ENCODE measurements at places on chromosomes 2 and 18.

DNA sequence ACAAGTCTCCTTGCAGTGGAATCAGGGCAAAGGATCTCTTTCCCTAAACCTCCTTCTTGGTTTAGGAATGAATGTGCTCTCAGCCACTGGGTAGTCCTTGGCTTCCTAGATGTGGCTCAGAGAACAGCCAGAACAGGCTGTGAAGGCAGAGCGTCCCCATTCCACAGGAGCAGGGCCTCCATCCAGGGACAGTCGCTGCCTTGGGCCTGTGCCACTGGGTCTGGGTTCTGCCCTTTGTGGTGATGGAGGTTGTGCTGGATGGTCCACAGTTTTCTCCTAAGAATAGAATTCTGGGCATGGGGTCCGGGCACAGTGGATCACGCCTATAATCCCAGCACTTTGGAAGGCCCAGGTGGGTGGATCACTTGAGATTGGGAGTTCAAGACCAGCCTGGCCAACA is 516.5 kb upstream of the RAB6C start:
- DNase-seq, result no peak
- no peak overlapping the region for H3K4me3 ChIP-seq
- H3K36me3 ChIP-seq, result no peaks in the 10 kb centered on the region
- no peaks in the 10 kb centered on the region for H3K4me1 ChIP-seq

DNA sequence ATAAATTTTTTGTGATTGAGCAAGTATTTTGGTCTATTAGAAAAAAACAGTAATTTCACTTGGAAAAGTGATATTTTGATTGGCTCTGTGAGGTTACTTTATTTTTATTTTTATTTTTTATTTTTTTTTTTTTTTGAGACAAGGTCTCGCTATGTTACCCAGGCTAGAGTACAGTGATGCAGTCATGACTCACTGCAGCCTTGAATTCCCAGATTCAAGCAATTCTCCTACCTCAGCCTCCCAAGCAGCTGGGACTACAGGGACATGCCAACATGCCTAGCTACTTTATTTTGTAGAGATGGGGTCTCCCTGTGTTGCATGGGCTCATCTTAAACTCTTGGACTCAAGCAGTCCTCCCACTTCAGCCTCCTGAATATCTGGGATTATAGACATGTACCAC is 60.9 kb upstream of the MGAT5 start:
- no peaks in the 10 kb centered on the region for H3K27me3 ChIP-seq
- H3K4me3 ChIP-seq, result no peak overlapping the region
- no peak overlapping the region for H3K27ac ChIP-seq
- H3K36me3 ChIP-seq, result no peaks in the 10 kb centered on the region
- peaks cover 28% of the 10 kb centered on the region for H3K4me1 ChIP-seq

GRCh38 chr2:172496160-172496608 is 59.7 kb upstream of the PDK1 start:
- no peaks in the 10 kb centered on the region for H3K27me3 ChIP-seq
- no peak overlapping the region for H3K27ac ChIP-seq
- no peak for DNase-seq
- H3K4me3 ChIP-seq, result no peak overlapping the region

- no peak overlapping the region for H3K4me3 ChIP-seq
- no peak overlapping the region for H3K27ac ChIP-seq
- DNase-seq, result no peak
- no peaks in the 10 kb centered on the region for H3K4me1 ChIP-seq
These were observed 292.1 kb downstream of the SLC4A3 start for GRCh38 chr2:219919506-219919905.

DNA sequence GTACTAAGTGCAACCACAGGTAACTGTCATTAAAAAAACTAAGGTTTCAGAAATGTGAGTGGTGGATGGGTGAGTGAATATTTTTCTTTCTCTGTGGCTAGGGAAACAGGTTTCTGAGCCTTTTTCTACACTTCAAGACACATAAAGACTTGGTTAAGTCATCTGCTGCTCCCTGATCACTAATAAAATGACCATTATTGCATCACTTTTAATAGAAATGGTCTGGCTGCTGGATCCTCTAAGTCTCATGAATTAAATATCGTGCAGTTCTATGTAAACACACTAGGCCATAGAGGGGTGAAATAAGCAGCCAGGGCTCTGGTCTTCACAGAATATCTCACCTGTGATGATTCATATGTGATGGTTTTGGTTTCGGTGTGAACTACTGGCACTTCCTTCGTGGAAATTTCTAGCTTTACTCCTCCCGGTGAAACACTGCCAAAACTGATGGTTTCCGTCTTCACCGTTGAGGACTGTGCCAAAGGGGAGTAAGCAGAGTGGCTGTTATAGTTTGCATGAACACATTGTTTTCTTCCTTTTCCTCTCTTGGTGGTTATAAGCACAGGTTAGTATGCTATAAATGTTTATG is 100.4 kb upstream of the ZBTB14 start:
- H3K4me1 ChIP-seq, result no peaks in the 10 kb centered on the region
- no peak for DNase-seq
- peaks cover 16% of the 10 kb centered on the region for H3K36me3 ChIP-seq
- no peak overlapping the region for H3K27ac ChIP-seq

DNA sequence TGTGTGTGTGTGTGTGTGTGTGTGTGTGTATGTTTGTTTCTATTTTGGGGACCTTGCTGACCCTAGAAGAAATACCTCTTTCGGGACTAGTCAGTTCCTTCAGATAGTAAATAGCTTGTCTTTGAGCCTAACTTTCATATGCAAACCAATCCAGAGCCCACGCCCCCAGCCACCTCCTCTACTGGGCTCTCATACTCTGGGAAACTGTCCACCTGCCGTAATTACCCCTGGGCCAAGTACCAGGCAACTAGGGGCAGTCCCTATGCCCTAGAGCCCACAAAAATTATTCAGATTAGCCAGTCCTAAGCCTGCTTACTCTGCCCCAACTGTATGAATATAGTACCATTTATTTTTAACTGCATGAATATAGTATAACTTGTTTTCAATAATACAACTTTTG is 970.4 kb downstream of the EPHA4 start:
- DNase-seq, result no peak
- H3K4me1 ChIP-seq, result no peaks in the 10 kb centered on the region
- H3K36me3 ChIP-seq, result no peaks in the 10 kb centered on the region

GRCh38 chr2:12288048-12288447 is 428.7 kb upstream of the TRIB2 start:
- no peak for DNase-seq
- H3K27me3 ChIP-seq, result no peaks in the 10 kb centered on the region

GRCh38 chr2:20620696-20621365 is 30.1 kb downstream of the HS1BP3 start:
- no peak for DNase-seq
- H3K36me3 ChIP-seq, result peaks cover 80% of the 10 kb centered on the region
- H3K4me1 ChIP-seq, result no peaks in the 10 kb centered on the region

DNA sequence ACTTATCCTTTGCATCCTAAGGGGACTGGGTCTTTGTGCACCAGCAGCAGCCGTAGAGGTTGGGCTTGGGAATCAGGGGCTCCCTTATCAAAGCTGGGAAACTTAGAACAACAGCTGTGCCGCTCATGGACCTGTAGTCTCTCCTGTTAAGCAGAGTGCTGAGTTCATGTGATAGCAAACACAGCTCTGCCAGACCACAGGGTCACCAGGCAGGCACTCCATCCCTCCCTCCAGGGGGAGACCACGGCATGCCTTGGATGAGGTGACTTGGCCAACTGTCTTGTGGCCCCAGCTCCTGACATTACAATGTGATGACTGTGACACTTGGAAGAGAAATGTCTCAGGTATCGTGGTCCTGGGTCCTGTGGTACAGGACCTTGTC is 60.0 kb downstream of the DGKD start:
- peaks cover 15% of the 10 kb centered on the region for H3K4me1 ChIP-seq
- H3K4me3 ChIP-seq, result no peak overlapping the region
- H3K27ac ChIP-seq, result peak overlapping the region; percentile 89
- H3K27me3 ChIP-seq, result no peaks in the 10 kb centered on the region
- no peak for DNase-seq

GRCh38 chr18:28637897-28638296 is 461.0 kb upstream of the CDH2 start:
- no peaks in the 10 kb centered on the region for H3K36me3 ChIP-seq
- no peak for DNase-seq
- H3K4me3 ChIP-seq, result no peak overlapping the region
- no peaks in the 10 kb centered on the region for H3K4me1 ChIP-seq
- H3K27me3 ChIP-seq, result no peaks in the 10 kb centered on the region
- no peak overlapping the region for H3K27ac ChIP-seq

DNA sequence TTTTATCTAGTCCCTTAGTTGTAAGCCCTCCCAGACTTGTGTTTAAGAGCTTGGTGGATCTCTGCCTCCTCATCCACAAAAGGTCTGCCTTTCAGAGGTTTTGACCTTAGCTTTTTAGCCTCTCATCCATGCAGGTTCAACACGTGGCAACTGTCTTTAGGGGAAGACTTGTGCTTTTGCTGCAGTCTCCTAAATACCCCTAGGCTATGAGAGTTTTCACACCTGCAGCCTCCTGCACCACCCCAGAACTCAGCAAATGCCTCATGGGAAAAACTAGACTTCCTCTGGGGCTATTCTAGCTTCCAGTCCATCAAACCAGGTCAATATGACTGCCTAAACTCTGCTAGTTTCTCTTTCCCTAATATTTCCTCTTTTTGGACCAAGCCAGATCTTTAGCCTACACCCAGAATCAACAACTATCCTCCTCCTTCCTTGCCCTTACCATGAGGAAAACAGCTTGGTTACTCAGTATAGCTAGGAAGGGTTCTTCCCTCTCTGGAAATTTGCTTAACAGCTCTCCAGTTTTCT is 132.3 kb upstream of the RIOK3 start:
- no peak for DNase-seq
- no peaks in the 10 kb centered on the region for H3K36me3 ChIP-seq
- no peak overlapping the region for H3K27ac ChIP-seq
- H3K4me3 ChIP-seq, result no peak overlapping the region
- H3K27me3 ChIP-seq, result no peaks in the 10 kb centered on the region

DNA sequence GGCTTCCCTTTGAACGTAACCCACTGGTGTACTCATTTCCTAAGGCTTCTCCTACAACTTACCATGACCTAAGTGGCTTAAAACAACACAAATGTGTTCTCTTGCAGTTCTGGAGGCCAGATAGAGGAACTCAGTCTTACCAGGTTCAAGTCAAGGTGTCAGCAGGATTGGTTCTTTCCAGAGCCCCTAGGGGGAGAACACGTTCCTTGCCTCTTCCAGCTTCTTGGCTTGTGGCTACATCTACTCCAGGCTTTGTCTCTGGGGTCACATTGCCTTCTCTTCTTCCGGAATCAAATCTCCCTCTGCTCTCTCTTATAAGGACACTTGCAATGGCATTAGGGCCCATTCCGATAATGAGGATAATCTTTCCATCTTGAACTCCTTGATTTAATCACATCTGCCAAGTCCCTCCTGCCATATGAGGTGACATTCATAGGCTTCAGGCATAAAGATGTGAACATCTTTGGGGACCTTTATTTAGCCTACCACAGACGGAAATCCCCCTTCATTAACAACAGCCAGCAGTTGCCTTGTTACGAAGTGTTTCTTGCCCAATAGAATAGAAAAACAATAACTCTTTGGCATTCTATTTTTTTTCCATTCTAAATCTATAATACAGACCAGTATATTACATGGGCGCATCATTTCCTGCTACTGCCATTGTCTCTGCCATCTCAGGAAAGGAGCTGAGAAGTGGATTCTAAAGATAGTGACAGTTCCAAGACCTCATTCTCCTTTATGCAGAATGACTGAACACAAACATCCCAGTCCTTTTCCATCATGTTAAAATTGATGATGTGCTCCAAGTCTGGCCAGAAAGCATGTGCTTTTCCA is 362.0 kb downstream of the ZNF521 start:
- H3K27ac ChIP-seq, result no peak overlapping the region
- no peak overlapping the region for H3K4me3 ChIP-seq
- no peak for DNase-seq
- no peaks in the 10 kb centered on the region for H3K27me3 ChIP-seq
- H3K36me3 ChIP-seq, result no peaks in the 10 kb centered on the region
- H3K4me1 ChIP-seq, result peaks cover 11% of the 10 kb centered on the region

DNA sequence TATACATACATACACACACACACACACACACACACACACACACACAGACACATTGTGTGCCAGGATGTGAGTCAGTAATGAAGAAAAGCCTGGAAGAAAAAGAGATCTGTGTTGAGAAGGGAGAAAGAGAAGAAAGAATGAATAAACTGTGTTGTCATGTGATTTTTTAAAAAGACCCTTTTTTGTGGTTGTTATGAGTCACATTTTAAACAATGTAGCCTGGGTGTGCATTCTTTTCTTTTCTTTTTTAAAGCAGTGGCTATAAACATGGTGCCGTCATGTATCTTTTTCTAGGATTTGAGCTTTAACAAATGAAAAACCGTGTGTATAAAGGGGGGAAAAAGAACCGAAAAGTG is 87.2 kb downstream of the NRP2 start:
- DNase-seq, result no peak
- H3K27me3 ChIP-seq, result no peaks in the 10 kb centered on the region
- no peaks in the 10 kb centered on the region for H3K4me1 ChIP-seq
- H3K36me3 ChIP-seq, result no peaks in the 10 kb centered on the region
- no peak overlapping the region for H3K4me3 ChIP-seq
- H3K27ac ChIP-seq, result no peak overlapping the region

DNA sequence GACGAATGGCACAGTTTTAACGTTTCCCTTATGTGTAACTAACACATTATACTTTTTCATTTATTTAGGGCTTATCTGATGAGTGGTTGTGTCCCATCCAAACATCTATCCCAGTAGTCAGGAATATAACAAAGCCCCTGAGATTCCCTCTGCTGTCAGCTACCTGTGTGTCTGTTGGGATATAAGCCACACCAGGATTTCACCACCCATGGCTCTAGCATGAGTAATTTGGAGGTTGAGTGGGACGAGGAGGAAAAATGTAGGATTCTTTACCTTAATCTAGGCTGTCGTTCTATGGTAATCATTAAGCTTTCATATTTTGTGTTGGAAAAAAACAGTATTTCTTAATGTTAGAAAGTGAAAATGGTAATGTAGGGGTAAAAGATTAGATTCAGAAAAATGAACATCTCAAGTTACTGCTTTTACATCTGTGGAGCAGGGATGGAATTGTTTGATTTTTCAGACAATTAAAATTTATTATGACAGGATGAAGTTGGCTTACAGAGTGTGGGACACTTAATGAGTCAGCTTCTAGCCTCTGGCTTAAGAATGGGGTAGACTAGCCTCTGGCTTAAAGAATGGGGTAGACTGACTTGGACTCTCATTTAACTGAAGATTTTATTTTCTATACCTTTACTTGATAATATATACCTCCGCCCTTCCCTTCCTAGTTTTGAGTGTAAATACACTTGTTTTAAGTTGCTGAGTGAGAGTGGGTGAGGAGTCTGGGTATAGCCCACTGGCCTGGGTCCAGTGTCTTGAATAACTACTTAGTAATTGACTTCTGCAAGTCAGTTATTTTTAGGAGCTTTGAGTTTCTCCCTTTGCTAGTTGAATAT is 88.5 kb upstream of the RANBP2 start:
- no peak for DNase-seq
- H3K4me1 ChIP-seq, result peaks cover 32% of the 10 kb centered on the region
- no peaks in the 10 kb centered on the region for H3K36me3 ChIP-seq

- H3K27ac ChIP-seq, result no peak overlapping the region
- no peaks in the 10 kb centered on the region for H3K36me3 ChIP-seq
- DNase-seq, result no peak
- H3K27me3 ChIP-seq, result no peaks in the 10 kb centered on the region
- H3K4me3 ChIP-seq, result no peak overlapping the region
These were observed 771.1 kb upstream of the FANCL start for GRCh38 chr2:59012234-59012633.

GRCh38 chr2:44949329-44950151 is 8.0 kb downstream of the SIX3 start:
- H3K4me3 ChIP-seq, result no peak overlapping the region
- H3K4me1 ChIP-seq, result no peaks in the 10 kb centered on the region
- H3K27me3 ChIP-seq, result peaks cover 71% of the 10 kb centered on the region
- DNase-seq, result no peak
- no peaks in the 10 kb centered on the region for H3K36me3 ChIP-seq
